Stomach (tissue), 19 donors: ENCODE measurements at places on chromosomes 16 and 17. TPM values are rescaled to one million over a fixed set of nuclear protein-coding genes. Genes with fewer than 3 reads are reported as not detected.

DNA sequence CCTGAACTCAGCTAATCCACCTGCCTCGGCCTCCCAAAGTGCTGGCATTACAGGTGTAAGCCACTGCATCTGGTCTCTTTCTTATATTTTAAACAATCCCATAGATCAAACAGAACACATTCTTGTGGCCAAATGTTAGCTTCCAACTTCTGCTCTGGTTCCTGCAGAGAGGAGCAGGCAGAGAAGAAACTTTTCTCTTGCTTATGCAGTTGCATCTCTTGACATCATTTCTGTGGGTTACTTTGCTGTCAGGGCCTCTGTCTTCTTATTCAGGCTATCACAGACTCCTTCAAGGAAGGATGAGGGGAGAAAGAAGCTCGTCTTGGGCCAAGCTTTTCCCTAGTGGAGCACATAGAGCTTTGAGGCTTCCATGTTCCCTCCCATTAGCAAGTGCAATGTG, 7.8 kb downstream of the HSD17B2 start:
- H3K27ac ChIP-seq: no peak overlapping the region
- no peak overlapping the region for H3K4me3 ChIP-seq
- no peaks in the 10 kb centered on the region for H3K27me3 ChIP-seq
- no peak for DNase-seq
- H3K4me1 ChIP-seq: peaks cover 3% of the 10 kb centered on the region

- no peak overlapping the region for H3K4me3 ChIP-seq
- H3K36me3 ChIP-seq: no peaks in the 10 kb centered on the region
- no peaks in the 10 kb centered on the region for H3K27me3 ChIP-seq
- H3K4me1 ChIP-seq: peaks cover 81% of the 10 kb centered on the region
- H3K27ac ChIP-seq: peak overlapping the region; percentile 44
These were observed 72.5 kb downstream of the MPRIP start for GRCh38 chr17:17114592-17115225.

DNA sequence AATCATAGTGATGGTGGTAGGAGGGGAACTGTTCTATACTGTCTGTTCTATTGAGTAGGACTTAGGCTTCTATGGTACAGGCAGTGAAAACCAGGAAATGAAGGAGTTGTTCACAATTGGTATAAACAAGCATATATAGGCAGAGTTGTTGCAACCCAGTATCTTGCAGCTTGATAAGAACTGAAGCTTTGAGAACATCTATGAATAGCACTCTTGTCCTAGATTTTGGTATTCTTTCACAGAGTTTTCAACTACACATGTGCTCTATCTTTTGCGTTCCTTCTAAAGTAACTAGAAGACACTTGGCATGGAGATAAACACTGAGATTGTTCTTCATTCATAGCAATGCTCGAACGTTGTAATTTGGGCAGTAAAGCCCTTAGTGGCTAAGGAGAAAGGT, 91.8 kb downstream of the KCNJ2 start:
- H3K36me3 ChIP-seq: no peaks in the 10 kb centered on the region
- no peak overlapping the region for H3K4me3 ChIP-seq
- H3K4me1 ChIP-seq: no peaks in the 10 kb centered on the region
- DNase-seq: no peak
- H3K27me3 ChIP-seq: no peaks in the 10 kb centered on the region

GRCh38 chr16:53947642-53948041, 243.7 kb downstream of the FTO start:
- peaks cover 4% of the 10 kb centered on the region for H3K4me1 ChIP-seq
- H3K4me3 ChIP-seq: no peak overlapping the region
- DNase-seq: no peak
- no peaks in the 10 kb centered on the region for H3K36me3 ChIP-seq
- no peak overlapping the region for H3K27ac ChIP-seq
- H3K27me3 ChIP-seq: no peaks in the 10 kb centered on the region

- H3K4me3 ChIP-seq: no peak overlapping the region
- no peak overlapping the region for H3K27ac ChIP-seq
- no peak for DNase-seq
- peaks cover 21% of the 10 kb centered on the region for H3K36me3 ChIP-seq
- peaks cover 44% of the 10 kb centered on the region for H3K4me1 ChIP-seq
- H3K27me3 ChIP-seq: no peaks in the 10 kb centered on the region
These were observed 10.5 kb upstream of the FASN start for GRCh38 chr17:82108496-82108945.

- no peak overlapping the region for H3K4me3 ChIP-seq
- no peaks in the 10 kb centered on the region for H3K36me3 ChIP-seq
- no peaks in the 10 kb centered on the region for H3K27me3 ChIP-seq
These were observed 18.7 kb upstream of the ZNF689 start for GRCh38 chr16:30628628-30629540.

DNA sequence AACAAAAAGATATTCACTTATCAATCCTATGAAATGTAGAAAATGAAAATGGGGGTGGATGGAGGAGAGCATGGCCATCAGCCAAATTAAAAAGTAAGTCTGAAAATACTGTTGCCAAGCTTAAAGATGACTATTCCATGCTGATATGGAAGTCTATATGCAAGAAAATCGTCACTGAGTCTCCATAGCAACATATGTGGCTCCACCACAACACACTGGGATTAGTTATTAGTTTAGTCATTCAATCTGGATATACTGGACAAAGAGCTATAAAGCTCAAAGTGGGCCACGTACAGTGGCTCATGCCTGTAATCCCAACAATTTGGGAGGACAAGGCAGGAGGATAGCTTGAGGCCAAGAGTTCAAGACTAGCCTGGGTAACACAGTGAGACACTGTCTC, 24.7 kb upstream of the PSMD7 start:
- no peaks in the 10 kb centered on the region for H3K36me3 ChIP-seq
- H3K4me1 ChIP-seq: no peaks in the 10 kb centered on the region
- H3K27ac ChIP-seq: no peak overlapping the region
- H3K27me3 ChIP-seq: no peaks in the 10 kb centered on the region
- H3K4me3 ChIP-seq: no peak overlapping the region
- no peak for DNase-seq

DNA sequence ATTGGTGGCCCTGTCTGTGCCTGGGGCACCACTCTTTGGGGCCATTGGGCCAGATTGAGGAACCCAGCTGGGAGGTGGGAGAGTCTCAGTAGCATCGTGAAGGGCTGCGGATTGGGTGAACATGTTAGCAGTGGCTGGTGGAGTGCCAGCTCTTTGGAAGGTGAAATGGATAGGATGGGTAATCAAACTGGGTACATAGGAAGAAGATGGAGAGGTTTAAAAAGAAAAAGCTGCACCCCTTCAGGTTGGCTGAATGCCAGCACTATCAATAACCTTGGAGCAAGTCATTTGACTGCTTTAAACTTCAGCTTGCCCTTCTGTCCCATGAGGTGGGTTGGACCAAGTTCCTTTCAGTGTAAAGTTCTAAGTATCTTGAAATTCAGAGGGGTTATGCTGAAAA, 95.0 kb downstream of the RPTOR start:
- H3K36me3 ChIP-seq: peaks cover 5% of the 10 kb centered on the region
- no peaks in the 10 kb centered on the region for H3K27me3 ChIP-seq
- H3K4me3 ChIP-seq: no peak overlapping the region
- no peak for DNase-seq

DNA sequence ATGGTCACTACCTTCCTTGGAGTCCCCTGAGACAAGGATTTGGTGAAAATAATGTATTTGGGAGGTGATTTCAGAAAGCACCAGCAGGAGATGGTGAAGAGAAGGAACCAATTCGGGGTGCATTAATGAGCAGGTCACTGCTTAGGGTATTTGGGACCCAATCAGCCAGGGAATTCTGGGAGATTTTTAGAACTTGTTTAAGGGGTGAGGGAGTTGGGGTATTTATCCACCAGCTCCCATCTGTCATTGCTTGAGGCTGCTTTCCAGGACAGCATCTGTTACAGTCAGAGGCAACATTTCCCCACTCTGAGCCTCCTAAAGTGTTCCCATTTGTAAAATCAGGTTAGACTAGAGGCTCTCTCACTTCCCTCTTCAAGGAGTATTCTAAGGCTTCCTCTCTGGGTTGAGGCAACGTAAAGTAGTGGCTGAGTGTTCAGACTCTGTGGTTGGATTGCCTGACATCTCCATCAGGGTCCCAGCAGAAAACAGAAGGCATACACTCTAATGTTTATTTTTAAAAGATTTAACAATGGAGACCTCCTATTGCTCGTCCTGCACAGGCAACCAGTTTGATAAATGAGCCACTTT, 60.9 kb downstream of the CLEC19A start:
- no peaks in the 10 kb centered on the region for H3K27me3 ChIP-seq
- H3K4me1 ChIP-seq: peaks cover 12% of the 10 kb centered on the region
- no peak overlapping the region for H3K4me3 ChIP-seq

DNA sequence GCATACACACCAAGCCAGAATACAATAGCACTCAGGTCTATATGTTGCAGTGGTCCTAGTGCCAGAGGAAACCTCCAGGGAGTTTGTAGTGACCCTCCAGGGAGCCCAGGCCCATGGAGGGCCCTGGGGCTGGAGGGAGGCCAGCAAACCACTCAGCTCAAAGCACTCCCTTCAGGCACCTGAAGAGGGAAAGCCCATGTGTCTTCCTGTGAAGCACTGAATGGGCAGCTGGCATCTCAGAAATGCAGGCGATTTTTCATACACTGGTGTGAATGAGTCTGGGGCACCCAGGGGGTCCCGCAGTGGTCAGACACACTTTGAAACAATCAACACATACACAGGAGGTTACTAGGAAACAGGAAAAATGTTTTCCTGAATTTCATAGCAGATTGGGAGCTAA, 12.8 kb downstream of the TBC1D26 start:
- H3K4me3 ChIP-seq: no peak overlapping the region
- no peaks in the 10 kb centered on the region for H3K36me3 ChIP-seq
- no peaks in the 10 kb centered on the region for H3K4me1 ChIP-seq
- H3K27ac ChIP-seq: no peak overlapping the region
- DNase-seq: no peak

DNA sequence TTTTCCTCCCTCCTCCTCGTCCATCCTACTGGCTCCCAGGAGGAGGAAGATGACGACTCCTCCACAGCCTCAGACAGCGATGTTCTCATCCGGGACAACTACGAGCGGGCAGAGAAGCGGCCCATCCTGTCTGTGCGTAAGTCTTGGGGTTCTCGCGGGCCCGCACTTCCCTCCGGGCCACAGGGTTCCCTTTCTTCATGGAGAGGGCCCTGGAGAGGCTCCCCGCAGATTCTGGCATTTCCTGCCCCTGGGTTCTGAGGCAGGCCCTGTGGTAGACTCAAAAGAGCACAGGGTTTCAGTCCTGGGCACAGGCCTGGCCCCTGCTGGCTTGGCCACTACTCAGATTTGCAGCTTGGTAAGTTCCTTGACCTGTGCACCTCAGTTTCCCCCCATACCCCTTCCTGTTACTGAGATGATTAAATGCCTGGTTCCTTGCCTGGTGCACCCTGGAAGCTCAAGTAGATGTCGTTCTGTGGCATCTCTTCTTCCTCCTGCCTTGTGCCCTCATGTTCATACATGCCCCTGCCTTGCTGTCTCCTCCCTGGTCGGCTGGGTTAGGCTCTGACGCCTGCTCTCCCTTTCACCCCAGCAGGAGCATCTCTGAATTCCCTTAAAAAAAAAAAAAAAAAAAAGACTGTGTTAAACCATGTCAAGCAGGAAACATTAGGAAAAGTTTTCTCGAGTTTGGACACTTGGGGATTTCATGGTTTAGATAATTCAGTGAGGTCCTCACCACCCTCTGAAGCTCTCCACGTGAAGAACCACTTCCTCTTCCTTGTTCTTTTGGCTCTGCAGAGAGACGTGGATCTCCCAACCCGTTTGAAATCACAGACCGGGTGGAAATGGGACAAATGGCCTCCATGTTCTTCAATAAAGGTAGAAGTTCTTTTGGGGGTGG, 14.3 kb upstream of the NAT9 start:
- no peaks in the 10 kb centered on the region for H3K27me3 ChIP-seq
- peaks cover 71% of the 10 kb centered on the region for H3K36me3 ChIP-seq
- no peak overlapping the region for H3K4me3 ChIP-seq
- H3K4me1 ChIP-seq: no peaks in the 10 kb centered on the region
- no peak for DNase-seq
- H3K27ac ChIP-seq: no peak overlapping the region

- no peak overlapping the region for H3K27ac ChIP-seq
- H3K4me1 ChIP-seq: peaks cover 6% of the 10 kb centered on the region
- DNase-seq: peak; percentile 11
- no peak overlapping the region for H3K4me3 ChIP-seq
These were observed 321.4 kb downstream of the HAPSTR1 start for GRCh38 chr16:9412915-9413264.

DNA sequence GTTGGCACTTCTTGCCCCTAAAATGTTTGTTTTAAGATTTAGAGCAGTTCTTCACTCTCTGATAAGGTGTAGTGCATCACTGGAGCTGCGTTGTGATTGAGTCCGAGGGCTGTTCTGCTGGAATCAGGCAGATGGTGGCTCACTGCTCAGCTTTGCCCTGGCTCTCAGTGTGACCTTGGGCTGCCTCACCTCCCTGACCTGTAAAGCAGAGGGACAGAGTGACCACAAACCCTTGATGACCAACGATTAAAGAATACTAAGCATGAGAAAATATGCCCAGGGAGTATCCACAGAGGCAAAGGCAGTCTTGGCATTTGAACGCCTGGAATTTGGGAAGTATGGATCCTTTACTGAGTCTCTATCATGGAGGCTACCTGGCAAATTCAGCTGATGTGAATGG, 18.1 kb downstream of the CMIP start:
- peaks cover 48% of the 10 kb centered on the region for H3K4me1 ChIP-seq
- no peaks in the 10 kb centered on the region for H3K27me3 ChIP-seq
- H3K36me3 ChIP-seq: no peaks in the 10 kb centered on the region
- no peak overlapping the region for H3K27ac ChIP-seq

- H3K36me3 ChIP-seq: peaks cover 53% of the 10 kb centered on the region
- no peak overlapping the region for H3K4me3 ChIP-seq
- no peaks in the 10 kb centered on the region for H3K27me3 ChIP-seq
- DNase-seq: no peak
- H3K4me1 ChIP-seq: peaks cover 41% of the 10 kb centered on the region
- peak overlapping the region; percentile 76 for H3K27ac ChIP-seq
These were observed 5.1 kb downstream of the RASD1 start for GRCh38 chr17:17491031-17491471.

DNA sequence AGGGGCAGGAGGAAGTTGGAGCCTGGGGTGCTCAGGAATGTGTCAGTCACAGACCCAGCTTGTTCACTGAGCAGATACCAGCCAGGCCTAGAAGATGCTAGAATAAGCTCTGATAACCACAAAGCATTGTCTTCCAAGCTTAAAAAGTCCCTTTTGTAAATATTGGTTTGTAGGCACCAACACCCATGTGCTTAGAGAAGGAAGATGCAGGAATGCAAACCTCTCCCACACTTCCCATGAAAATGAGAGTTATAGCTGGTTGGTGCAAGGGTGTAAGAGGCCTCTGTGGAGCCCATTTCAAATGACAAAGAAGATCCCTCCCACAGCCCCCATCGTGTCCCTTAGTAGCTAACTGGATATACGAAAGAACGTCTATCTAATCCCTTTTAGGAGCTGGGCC, 210.3 kb downstream of the C16orf78 start:
- no peak for DNase-seq
- no peaks in the 10 kb centered on the region for H3K27me3 ChIP-seq
- no peaks in the 10 kb centered on the region for H3K36me3 ChIP-seq

TP53TG3 gene
- polyA plus RNA-seq: not detected

CRYBA1 gene
- polyA plus RNA-seq: not detected

RFFL gene
- polyA plus RNA-seq: 7.2 TPM

C16orf96 gene
- not detected for polyA plus RNA-seq

NUDT7 gene
- polyA plus RNA-seq: 9.5 TPM

ENO3 gene
- 6.6 TPM for polyA plus RNA-seq

GUCY2D gene
- not detected for polyA plus RNA-seq

MYO19 gene
- polyA plus RNA-seq: 32.6 TPM

MFAP4 gene
- polyA plus RNA-seq: 44.0 TPM

ATP2A3 gene
- polyA plus RNA-seq: 15.4 TPM

ZNF747 gene
- 6.2 TPM for polyA plus RNA-seq
